ENCODE measurements at places on chromosomes 12 and 14.

DNA sequence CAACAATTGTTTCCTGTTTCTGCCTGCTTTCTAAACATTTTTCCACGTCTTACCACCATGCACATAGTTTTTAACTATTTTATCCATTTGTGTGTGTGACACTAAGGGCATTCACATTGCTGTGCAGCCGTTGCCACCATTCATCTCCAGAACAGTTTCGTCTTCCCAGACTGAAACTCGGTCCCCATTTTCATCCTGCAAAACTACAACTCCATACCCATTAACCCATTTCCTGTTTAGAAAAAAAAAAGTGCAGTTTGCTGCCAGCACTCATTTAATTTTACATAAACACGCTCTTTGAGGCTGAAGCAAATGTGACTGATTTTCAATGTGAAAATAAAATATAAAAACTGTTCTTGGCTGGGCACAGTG, 15.5 kb downstream of the UBC start:
- no peak for DNase-seq

GRCh38 chr12:132423820-132424645, 65.9 kb upstream of the FBRSL1 start:
- DNase-seq, result no peak

GRCh38 chr12:24814379-24815113, 134.4 kb downstream of the BCAT1 start:
- no peak for DNase-seq

DNA sequence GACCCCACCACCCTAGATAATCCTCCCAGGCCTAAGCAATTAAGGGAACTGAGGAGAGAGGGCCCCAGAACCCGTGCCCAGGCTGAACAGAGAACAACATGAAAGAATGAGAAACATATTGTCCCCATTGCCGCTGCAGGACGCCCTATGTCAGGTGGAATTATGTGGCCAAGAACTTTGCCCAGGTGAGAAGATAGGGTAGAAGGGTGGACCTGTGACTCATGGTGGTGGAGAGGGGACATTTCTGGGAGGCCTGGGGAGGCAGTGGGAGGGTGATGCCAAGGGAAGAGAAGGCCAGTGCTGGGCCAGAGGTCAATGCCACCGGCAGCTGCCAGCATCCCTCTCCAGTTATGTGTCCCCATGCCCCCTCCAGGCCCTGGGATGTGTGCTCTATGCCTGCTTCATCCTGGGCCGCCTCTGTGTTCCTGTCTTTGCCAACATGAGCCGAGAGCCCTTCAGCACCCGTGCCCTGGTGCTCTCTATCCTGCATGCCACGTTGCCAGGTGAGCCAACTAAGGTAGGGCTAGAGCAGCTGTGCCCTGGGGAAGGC, 15.5 kb downstream of the SOAT2 start:
- no peak for DNase-seq

DNA sequence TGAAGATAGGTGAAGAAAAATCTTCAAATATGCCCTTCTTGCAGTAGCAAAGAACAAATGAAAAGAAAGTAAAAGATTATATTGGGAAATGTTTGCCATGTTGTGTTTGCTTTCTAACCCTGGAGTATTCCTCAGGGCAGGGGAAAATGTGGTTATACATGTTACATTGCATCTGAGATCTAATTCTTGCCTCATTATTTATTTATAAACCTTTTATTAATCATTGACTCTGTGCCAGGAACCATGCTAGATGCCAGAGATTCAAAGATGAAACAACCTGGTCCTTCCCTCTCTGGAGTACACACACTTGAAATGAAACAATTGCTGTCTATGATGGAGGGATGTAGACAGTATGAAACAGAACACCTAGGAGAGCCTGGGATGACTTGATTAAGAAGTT, 128.1 kb upstream of the HMGA2 start:
- DNase-seq, result no peak

DNA sequence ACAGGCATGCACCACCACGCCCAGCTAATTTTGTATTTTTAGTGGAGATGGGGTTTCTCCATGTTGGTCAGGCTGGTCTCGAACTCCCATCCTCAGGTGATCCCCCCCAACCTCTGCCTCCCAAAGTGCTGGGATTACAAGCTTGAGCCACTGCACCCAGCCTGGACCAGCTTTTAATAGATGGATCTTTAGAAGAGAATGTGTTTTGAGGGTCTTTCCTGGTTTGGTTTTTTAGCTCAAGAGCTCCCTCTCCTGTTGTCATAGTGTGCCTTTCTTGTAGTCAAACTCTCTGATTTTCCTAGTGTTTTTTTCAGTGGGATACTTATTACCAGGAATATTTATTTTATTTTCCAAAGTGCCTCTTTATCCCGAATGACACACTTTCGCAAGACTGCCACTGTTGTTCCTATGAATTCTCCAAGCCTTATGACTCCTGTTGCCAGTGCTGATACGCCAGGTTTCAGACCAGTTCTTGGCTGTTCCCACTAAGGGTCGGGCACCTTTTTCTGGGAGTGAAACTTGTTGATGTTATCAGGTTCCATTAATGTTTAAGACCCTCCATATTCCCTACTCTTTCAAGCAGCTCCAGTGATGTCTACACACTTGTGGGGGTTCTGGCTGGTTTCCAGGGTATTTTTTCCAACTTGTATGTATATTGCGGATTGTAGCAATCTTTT, 31.5 kb upstream of the LIMA1 start:
- no peak for DNase-seq

DNA sequence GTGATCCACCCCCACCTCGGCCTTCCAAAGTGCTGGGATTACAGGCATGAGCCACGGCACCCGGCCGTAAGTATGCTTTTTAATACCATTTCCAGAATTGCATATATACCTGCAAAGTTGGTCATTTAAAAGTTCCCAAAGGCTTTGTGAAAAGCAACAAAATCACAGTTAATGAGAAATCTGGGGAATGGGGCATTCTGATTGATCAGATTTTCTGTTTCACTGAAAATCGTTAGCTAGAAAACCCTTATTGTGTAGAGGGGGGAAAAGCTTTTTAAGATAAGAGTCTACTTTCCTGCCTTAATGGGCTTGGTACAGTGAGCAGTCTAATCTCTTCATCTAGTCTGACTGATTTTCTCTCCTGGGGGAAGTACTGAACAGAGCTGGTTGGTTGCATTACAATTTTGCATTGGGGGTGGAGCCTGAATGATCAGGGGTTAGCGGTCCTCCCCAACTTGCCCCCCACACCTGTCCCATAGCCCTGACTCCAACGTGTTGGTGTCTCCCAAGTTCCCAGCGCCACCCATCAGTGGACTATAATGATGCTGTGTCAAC, 23.8 kb downstream of the IL31 start:
- DNase-seq, result no peak

- DNase-seq, result no peak
Measured at GRCh38 chr12:51417826-51418225, 6.8 kb upstream of the SLC4A8 start.

- DNase-seq, result no peak
Measured at GRCh38 chr14:30115756-30116155, 188.1 kb upstream of the PRKD1 start.

- DNase-seq, result no peak
Measured at GRCh38 chr14:57171363-57171762, 97.3 kb downstream of the EXOC5 start.

DNA sequence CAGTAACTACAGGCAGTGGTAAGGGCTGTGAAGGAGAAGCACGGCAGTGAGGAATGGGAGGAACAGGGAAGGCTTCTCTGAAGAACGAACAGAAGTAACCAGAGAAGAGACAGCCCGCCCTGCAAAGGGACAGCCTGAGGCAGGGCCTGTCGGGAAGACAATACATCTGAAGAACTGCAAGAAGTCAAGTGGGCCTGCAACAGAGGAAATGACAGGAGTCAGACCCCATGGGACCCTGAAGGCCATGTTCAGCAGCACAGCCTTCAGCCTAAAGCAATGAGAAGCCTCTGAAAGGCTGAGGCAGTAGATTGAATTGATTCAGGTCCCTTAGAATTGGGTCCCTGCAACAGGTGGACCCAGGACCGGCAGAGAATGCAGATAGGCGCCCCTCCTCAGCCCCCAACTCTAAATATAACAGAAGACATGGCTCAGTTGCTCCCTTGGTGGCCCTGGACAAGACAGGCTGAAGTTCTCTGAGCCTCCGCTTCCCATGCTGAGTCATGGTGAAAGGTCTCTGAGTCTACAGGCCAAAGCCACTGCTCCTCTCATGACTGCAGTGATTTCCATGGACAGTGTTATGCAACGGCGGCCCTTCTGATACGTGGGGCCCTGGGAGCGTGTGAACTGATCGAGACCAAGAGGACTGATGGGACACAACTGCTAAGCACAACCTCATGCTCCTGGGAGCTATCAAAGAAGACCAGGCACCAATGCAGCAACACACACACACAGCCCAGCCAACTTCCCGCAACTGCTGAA, 10.8 kb upstream of the ACTR6 start:
- DNase-seq, result no peak

DNA sequence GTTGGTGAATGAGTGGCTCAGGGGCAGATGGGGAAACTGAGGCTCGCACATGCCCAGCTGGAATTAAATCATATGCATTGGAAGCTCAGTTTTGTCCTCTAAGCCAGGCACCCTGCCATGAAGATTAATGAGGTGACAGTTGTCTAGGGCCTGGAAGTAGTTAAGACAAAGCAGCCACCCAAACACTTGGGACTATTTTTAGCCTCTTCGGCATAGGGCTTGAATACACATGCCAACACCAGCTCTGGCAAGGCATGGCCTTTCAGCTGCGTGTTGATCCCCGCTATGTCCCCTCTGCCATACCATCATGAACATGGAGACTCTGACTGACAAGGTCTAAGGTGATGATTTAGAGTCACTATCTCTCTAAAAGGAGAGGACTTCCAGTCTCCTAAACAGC, 250.2 kb downstream of the KSR2 start:
- DNase-seq, result no peak

GRCh38 chr12:91538418-91538817, 355.8 kb upstream of the DCN start:
- DNase-seq, result no peak

- no peak for DNase-seq
Measured at GRCh38 chr12:54890339-54890738, 36.0 kb downstream of the MUCL1 start.

GRCh38 chr12:59636945-59637691, 41.3 kb downstream of the SLC16A7 start:
- DNase-seq, result no peak

- no peak for DNase-seq
Measured at GRCh38 chr14:61608245-61609165, 86.8 kb upstream of the HIF1A start.

- DNase-seq, result no peak
Measured at GRCh38 chr14:69087061-69087461, 65.9 kb downstream of the DCAF5 start.

DNA sequence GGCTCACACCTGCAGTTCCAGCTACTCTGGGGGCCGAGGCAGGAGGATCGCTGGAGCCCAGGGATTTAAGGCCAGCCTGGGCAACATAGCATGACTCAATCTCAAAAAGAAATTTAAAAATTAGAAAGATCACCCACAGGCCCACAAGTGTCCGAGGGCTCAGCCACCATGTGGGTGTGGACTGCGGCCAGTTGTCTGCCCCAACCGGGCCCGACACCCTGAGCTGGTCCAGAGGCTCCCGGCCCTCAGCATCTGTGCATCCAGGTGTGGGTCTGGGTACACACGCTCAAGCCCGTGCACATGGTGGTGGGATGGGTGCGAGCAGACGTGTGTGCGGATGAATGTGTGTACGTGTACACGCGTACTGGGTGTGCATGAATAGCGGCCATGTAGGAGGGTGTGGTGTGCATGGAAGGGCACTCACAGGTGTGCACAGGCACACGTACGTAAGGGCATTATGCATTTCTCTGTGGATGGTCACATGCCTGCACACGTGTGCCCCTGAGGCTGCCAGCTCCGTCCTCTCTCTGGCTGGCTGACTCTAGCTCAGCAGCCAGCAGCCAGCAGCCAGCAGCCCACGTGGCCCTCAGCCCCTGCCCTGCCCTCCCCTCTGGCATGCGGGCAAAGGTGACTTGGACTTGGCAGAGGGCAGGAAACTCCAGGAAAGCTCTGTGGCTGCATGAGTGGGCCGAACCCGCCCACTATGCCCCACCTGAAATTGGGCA, 23.3 kb upstream of the NUDT14 start:
- no peak for DNase-seq

DNA sequence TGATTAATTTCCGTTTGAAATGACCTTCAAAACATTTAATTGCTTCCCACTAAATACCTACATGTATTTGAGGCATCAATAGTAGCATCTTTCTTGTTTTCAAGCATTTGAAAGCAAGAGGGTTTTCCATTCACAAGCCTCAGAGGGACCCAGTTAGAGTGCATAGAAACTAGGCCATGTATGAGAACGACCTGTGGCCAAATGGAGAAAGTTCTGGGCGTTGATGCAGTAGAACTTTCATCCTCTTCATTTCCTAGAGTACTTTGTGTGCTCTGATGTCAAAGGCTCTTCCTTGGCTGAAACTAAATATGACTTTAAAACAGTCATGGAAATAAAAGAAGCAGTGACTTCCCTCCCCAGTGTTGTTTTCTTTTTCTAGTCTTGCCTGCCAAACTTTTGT, 944 bp upstream of the DHRS7 start:
- DNase-seq, result no peak

DNA sequence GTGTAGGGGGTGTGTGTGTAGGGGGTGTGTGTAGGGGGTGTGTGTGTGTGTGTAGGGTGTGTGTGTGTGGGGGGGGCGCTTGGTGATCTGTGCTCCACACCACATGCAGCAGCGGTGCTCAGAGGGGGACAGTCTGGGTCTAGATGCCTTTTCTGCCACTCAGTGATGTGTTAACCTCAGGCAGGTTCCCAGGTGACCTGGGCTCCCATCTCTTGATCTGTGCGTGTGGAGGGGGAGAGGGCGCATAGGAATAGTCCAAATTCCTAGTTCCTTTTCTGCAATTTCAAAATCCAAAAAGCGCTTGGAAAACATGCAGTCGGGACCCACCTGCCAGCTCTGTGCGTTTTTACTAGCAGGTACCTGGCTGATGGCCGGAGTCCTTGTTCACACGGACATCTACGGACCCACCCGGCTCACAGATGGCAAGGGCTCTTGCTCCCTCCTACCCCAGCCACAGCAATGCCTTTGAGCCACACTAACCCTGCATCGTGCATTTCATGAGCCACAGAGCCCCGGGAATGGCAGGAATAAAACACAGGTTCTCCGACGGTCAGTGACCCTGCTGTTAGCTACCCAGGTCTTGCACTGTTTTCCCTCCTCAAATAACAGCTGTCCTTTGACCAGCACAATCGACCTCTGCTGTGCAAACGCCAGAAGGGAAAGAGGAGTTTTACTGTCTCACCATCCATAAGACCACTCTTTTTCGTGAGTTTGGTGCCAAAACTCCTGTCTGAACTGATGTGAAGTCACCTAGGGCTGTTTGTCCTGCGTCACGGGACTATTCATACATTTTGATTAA, 120.8 kb downstream of the GLT1D1 start:
- no peak for DNase-seq

- no peak for DNase-seq
Measured at GRCh38 chr12:11618046-11618445, 31.4 kb upstream of the ETV6 start.

Measured in activated CD4-positive, alpha-beta T cell treated with anti-CD3 and anti-CD28 coated beads, Interleukin-2, amount 50 U/mL, for 48 hours (primary cell).